Type B pancreatic cell (in vitro differentiated cells): ENCODE measurements at places on chromosomes 4 and X.

- no peak for DNase-seq
Measured at GRCh38 chrX:107714206-107714891, 61.2 kb downstream of the TSC22D3 start.

DNA sequence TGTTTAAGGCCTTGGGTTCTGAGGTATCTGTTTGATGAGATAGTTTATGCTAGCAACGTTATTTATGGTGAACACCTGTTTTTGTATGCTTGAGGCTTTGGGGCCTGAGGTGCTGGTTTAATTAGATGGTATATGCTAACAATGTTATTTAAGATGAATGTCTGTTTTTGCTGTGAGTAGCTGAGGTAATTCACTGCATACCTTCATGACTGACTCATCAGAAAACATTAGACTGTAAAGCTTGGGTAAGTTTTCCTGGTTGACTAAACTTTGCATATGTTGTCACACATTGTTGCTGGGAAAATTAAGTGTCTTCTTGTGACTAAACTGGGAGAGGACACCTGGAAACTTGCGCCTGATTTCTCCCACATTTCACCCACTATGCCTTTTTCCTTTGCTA, 1026.6 kb downstream of the RAPGEF2 start:
- no peak for DNase-seq

DNA sequence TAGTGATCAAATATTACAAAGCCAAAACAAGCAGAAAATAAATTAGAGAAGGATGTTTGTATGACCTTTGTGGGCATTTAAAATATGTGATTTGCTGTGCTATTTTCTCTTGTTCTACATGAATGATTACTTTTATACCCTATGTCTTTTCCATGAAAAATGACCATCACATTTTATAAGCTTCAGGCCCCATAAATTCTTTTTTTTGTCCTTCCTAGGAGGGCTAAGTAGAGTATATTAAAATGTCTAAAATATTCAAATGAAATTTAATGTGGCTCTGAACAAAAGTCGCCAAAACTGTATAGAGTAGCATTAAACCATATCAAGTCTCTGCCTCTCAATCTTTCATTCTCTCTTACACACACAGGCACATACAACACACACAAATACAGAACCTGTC, 15.9 kb upstream of the EMCN start:
- no peak for DNase-seq

- no peak for DNase-seq
Measured at GRCh38 chrX:39582091-39582490, 515.7 kb downstream of the BCOR start.

DNA sequence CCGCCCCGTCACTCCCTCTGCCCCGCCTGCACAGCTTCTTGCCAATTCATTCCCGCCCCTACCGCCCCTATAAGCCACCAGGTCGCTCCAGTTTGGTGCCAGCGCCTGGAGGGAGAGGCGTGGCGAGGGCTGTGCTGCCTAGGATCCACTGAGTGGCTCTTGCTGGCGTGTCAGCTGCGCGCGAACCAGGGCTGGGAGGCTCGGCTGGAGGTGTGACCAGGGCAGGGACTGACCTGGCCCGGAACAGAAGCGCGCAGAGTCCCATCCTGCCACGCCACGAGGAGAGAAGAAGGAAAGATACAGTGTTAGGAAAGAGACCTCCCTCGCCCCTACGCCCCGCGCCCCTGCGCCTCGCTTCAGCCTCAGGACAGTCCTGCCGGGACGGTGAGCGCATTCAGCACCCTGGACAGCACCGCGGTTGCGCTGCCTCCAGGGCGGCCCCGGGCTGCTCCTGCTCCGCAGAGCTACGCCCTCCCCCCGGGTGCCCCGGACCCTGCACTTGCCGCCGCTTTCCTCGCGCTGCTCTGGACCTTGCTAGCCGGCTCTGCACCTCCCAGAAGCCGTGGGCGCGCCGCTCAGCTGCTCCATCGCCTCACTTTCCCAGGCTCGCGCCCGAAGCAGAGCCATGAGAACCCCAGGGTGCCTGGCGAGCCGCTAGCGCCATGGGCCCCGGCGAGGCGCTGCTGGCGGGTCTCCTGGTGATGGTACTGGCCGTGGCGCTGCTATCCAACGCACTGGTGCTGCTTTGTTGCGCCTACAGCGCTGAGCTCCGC, at the start of gene GPR78:
GPR78 (plus strand) TSS at position 72 of the 773 bp plus-strand sequence; CDS start at position 663, 591 bp downstream.
- DNase-seq: peak; percentile 87

GRCh38 chr4:147846318-147847155, 114.6 kb downstream of the ARHGAP10 start:
- DNase-seq: no peak

DNA sequence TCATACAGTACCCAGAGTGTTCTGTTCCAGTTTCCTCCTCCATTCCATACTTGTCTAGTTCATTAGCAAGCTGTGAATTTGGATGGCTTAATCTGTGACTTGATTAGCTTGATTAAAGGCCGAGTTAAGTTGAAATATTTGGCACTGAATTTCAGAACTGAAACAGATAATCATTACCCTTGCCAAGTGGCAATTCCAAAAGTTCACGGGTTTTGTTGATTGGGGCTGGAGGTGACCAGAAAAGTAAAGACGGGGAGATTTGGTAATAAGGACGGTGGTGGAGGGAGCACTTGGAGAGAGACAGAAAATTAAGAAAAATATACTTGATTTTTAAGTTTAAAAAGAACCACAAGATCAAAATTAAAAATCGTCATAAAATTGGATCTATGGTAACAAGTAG, 21.9 kb upstream of the KLHL2 start:
- DNase-seq: no peak

- no peak for DNase-seq
Measured at GRCh38 chrX:49951524-49952193, 29.3 kb downstream of the CLCN5 start.

DNA sequence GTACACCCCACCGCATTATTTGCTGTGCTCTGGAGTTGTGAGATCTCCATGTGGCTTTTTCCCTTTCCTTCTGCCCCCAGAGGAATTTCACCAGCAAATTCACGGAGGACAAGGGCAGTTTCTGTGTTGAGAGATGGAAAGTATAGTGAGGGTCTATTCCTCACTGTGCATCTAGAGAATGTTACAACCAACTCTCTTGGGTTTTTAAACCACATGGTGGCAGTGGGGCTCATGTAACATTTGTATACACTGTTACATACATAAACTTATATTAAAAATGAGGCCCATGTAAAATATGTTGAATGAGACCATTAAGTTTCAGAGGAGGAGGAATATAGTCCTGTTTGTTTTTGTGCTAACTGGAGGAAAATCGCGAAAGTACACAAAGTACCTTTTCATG, 909 bp upstream of the PRKG2 start:
- DNase-seq: no peak

DNA sequence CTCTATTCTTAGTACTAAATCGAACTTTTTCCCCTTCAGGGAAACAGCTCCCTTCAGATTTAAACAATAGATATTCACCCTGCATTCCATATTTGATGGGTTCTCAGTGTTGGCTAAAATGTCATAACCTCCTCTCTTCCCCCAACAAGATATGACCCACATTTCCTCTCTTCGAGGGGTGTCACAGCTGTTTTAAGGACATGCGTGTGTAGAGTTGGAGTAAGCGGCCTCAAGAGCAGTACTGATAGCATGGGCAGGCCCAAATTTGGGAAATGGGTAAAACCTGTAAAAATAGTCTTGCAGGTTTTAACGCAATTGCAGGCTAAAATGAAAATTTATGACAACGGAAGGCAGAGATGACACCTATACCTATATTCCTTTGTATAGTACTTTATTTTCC, 28.7 kb downstream of the SAT1 start:
- DNase-seq: no peak

- DNase-seq: no peak
Measured at GRCh38 chr4:125392694-125393093, 77.9 kb downstream of the FAT4 start.

GRCh38 chr4:13821522-13821921, 194.0 kb upstream of the BOD1L1 start:
- no peak for DNase-seq

DNA sequence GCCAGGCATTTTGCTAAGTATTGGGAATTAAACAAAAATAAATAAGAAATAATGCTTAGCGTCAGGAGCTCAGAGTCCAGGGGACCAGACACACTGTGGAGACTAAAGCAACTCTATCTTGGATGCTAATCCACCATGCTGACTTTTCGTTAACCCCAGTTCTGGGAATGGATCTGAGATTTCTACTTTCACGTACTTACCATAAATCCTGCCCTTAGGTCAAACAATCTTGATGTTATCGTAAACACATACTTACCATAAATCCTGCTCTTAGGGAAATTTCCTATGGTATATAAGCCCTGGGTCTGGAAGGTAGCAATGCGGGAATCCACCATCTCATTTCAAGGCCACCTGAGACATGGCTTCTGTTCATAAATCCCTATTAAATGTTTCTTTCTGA, 204.5 kb upstream of the IGFBP7 start:
- no peak for DNase-seq

GRCh38 chrX:149818652-149819051, 36.9 kb downstream of the MAGEA9 start:
- no peak for DNase-seq

- DNase-seq: no peak
Measured at GRCh38 chrX:152154050-152154449, 15.7 kb upstream of the MAGEA10 start.

DNA sequence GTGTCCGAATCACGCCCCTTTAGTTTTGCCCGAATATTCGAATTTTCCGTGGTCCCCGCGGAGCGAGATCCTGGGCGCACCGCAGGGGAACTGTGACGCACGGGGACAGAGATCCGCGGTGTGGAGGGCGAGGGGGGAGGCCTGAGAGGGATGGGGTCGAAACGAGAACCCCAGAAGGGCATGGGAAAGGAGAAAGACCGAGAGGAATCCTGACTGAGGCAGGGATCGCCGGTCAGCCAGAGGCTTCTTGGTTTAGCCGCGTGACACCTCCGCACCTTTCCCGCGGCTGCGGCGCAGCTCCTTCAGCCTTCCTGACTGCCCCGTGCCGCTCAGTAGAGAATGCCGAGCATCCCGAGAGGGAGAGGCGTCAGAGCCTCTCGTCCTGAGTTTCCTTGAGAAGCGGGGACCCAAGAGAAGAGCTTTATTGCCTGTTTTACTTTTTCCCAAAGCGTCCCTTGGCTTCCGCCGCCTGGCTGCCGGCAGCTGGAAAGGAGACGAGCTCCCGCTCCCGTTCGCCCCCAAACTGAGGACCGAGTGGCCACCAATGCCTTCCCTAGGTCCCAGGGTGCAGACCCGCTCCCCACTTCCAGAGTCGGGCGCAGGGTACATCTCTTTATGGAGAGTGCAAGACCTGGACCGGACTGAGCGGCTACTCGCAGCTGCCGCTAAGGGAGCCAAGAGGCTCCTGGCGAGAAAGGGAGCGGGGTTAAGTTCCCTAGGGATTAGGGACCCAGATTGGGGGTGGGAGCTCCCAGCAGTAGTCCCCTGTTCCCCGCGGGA, 911 bp upstream of the GPR50 start:
- no peak for DNase-seq

DNA sequence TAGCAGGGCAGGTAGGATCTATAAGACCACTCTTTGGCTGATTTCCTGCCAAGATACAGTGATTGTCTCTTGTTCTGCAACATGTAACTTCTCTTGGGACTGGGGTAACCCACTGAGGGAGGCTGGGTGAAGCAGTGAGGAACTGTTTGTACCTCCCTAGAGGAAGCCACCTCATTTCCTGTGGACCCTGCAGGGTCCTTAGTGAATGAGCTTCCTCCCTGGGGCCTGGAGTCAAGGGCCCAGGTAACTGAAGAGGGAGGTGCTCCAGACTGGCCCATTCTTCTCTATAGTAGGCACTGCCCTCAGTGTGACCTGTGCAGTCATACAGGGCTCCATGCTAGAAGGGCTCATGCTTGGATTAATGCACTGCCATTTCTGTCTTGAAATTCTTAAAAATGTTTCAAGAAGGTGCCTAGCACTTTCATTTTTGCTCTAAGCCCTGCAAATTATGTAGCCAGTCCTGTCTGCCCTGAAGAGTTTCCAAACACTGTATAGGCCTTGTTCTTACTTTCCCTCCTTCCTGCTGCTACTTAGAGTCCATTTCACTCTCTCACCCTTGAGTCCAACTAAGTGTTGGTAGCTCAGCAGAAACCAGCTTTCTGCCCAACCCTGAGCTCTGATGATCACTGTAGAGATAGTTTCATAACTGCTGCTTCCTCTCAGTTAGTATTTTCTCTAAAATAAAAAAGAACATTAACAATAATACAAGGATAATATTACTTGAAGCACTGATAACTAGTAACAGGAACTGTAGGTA, 8.5 kb upstream of the GRIA3 start:
- no peak for DNase-seq

DNA sequence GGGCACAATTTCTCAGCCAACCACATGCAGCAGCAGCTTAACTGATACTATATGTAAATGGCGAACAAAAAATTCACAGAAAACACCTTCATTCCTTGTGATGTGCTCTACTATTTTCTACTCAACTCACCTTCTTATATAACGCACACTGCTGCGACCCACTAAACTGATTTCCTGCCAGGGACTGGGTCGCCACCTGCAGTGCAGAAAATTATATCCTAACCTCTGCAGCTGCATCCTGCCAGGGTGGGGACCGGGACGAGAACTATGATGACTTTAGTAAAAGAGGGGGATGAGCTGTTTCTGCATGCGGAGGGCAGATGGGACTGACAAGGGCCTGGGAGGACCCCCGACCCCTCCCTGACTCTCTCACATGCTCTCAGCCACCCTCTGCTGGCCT, 27.4 kb downstream of the ABLIM2 start:
- DNase-seq: no peak

DNA sequence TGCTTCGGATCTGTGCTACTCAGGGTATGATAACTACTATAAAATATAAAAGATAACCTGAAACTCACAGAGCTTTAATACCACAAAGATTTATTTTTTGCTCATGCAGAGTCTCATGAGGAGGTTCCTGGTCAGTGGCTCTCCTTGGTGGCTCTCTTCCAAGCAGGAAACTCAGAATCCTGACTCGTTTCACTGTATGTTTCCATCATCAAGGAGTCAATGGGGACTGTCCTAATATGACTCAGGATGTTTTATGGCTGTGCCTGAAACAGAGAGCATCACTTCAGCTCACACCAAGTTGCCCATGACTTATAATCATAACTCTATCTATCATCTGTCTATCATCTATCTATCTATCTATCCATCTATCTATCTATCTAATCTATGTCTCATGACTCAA, 620.8 kb upstream of the NR3C2 start:
- no peak for DNase-seq

- no peak for DNase-seq
Measured at GRCh38 chr4:12963291-12963690, 520.8 kb downstream of the RAB28 start.

- DNase-seq: no peak
Measured at GRCh38 chr4:181323061-181323460, 920.1 kb upstream of the TENM3 start.
